Left colon (tissue), 2 donors: ENCODE measurements at places on chromosomes 2 and 18.

- DNase-seq, result no peak
These were observed 17.2 kb downstream of the CNDP1 start for GRCh38 chr18:74551452-74551851.

GRCh38 chr18:65214456-65214855, 536.4 kb upstream of the CDH7 start:
- DNase-seq, result no peak

- no peak for DNase-seq
These were observed 131.4 kb upstream of the LHCGR start for GRCh38 chr2:48886919-48887318.

GRCh38 chr2:217802876-217803652, 199.7 kb downstream of the TNS1 start:
- no peak for DNase-seq

DNA sequence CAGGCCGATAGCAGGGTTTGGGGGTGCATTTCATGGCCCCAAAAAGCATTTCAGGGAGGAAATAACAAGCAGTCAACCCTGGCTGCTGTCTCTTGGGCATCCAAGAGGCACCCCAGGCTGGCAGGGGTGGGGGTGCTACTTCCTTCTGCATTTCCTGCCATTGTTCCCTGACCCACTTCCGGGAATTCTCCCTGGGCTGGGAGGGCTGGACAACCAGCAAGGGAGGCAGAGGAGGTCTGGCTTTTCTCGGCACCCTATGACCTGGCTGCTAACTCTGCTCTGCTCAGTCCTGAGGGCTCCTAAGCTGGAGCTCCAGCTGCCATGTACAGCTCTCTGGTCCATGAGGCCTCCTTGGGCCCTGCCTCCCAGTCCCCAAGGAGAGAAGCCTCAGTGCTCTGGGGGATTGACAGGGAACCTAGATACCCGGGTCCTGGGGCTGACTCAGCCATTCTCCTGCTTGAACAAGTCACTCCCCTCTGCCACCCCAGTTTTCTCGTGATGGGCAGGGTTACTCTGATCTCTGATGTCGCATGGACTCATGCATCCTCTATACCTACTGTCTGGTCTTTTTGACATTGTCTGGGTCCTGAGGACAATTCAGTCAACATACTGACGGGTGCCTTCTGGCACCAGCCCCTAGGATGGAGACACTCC, 47.2 kb downstream of the DYSF start:
- no peak for DNase-seq

DNA sequence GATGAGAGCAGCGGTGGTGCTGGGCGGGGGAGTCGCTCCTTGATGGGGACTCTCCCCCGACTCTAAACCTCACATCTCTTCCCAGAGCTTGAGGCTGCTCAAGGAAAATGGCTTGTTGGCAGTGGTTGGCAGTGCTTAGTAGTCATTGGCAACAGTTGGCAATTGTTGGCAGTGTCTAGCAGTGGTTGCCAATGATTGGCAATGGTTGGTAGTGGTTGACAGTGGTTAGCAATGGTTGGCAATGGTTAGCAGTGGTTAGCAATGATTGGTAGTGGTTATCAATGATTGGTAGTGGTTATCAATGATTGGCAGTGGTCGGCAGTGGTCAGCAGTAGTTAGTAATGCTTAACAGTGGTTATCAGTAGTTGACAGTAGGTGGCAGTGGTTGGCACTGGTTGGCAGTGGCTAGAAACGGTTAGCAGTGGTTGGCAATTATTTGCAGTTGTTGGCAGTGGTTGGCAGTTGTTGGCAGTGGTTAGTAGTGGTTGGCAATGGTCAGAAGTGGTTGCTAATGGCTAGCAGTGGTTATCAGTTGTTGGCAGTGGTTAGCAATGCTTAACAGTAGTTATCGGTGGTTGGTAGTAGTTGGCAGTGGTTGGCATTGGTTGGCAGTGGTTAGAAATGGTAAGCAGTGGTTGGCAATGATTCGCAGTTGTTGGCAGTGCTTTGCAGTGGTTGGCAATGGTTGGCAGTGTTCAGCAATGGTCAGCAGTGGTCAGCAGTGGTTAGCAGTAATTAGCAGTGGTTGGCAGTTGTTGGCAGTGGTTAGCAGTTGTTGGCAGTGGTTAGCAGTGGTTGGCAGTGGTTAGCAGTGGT, 85.4 kb upstream of the OTOS start:
- DNase-seq, result no peak

DNA sequence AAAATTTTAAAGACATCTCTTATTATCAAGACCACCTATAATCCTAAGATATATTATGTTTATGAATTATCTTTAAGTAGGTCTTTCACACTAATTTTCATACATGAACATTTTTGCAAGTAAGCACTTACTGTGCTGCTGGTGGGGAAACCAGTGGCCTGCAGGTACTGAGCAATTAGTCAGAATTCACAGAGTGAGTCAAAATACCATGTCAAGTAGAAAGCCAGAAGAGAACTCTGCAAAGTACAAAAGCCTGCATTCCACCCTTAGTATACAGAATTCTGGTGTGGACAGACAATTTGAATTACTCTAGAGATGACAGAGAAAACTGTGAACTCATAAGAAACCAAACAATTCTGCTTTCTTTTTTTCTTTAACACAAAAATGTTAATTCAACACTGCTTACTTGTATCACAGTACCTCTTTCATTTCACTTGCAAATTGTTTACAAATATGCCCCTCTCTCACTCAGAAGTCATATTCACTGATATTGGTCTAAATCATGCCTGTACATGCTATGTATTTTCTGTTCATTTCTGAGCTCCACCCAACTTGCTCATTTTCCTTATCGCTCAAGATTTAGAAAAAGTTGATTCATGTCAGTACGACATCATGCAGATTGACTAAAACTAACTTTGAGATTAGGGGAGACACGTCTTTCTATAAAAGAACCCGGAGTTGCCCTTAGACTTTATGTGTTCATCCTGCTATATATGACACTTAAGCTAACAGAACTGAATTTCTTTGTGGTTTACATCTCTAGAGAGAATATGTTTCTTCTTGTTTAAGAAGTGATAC, 182.9 kb downstream of the IKZF2 start:
- DNase-seq, result no peak

DNA sequence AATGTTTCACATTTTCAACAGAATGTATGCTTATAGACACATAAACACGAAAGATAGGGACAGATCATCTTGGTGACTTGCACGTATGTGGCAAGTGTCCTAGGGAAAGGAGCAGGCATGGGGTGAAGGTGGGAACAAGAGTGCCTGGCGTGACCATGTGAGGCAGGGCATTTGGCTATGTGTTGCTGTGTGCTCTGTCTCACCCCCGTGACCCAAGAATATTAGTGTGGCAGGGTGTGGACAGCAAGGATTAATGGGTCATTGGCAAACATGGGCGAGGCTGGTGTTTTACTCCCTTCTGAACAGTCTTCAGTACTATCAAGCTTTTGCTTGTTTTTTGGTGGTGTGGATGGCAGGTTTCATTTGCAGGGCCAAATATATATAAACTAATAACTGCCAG, 1.3 kb upstream of the VWA3B start:
- peak; percentile 57 for DNase-seq

GRCh38 chr18:73688161-73688560, 459.5 kb downstream of the FBXO15 start:
- no peak for DNase-seq

GRCh38 chr2:136441979-136442714, 323.2 kb upstream of the THSD7B start:
- DNase-seq, result no peak

GRCh38 chr2:54047091-54047490, 68.3 kb upstream of the ACYP2 start:
- no peak for DNase-seq

- DNase-seq, result no peak
These were observed 20.8 kb downstream of the SF3B1 start for GRCh38 chr2:197414039-197414438.

DNA sequence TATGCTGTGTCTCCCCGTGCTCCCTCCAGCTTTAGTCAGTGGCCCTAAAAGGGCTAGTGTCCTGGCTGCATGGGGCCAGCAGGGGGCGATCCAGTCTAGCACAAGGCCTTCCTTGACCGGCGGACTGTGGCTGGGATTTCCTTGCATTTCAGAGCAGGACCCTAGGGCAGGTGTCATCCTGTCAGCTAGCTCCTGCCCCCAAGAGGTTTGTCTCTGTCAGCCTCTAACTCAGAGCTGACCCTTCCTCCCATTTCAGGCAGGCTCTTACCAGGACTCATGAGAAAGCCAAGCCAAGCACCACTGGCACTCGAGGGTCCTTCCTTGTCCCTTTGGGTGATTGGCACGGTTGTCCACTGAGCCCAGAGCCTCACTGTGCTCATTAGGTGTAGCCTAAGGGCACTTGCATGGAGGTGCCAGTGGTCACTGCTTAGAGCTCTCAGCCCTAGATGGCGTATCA, 140.3 kb downstream of the RPIA start:
- DNase-seq, result no peak

DNA sequence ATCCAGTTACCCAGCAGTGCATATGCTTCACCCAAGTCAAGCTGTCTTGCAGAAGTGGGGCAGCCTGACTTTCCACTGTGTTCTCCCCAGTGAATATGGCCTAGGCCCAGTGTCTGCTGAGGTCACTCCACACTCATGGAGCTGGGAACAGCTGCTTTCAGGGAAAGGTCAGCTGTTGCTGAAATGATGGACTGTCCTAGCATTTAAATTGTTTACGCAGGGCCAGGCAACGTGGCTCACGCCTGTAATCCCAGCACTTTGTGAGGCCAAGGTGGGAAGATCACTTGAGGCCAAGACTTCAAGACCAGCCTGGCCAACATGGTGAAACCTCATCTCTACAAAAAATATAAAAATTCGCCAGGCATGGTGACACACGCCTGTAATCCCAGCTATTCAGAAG, 86.5 kb downstream of the LIPG start:
- DNase-seq, result peak; percentile 37

DNA sequence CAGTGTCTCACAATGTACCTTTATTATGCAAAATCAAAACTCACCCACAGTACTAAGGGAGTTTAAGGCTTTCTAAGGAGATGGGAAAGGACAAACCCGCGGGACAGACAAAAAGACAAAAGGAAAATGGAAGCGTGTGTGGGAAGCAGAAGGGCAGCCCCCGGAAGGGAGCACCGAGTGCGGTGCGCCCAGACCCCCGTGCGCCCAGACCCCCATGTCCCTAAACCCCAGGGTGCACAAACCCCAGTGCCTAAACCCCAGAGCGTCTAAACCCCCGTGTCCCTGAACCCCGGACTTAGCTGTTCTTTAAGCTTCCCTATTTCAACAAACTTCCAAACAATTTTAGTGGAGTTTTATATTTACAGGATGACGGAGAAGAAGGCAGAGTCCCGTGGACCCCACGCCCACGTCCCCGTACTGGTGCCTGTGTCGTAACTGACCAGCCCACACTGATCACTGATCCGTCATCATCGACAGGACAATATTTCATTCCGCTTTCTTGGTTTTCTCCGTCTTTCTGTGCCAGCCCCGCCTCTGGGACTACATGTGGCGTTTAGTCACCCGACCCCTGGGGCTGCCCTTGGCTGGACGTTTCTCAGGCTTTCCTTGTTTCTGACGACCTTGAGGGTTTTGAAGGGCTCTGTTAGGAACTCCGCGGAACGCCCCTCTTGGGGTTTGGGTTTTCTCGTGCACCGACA, 76.9 kb downstream of the RTP5 start:
- DNase-seq, result no peak

GRCh38 chr2:156826341-156826933, 390.3 kb downstream of the GPD2 start:
- DNase-seq, result no peak

GRCh38 chr18:66640431-66640830, 36.5 kb upstream of the CDH19 start:
- DNase-seq, result peak; percentile 12

- no peak for DNase-seq
These were observed 22.9 kb downstream of the DARS1 start for GRCh38 chr2:135962366-135963123.

DNA sequence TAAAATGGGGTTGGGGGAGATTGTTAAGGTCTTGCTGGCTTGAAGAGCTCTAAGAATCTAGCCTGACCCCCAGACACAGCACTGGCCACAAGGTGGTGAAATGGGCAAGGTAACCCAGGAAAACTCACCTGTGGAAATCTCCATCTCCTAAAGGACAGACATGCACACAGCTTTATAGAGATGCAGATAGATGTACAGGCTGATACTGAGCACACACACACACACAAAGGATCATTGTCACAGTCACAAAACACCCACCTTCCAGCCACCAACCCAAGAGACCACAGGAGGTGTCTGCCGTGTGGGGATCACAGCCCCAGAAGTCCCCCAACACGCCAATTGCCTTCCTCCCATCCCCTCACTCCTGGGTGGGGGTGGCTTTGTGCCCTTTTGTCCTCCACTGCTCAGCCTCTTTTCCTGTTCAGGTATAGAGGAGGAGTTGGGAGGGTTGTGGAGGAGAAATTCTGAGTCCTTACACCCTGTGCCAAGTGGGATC, 3.2 kb upstream of the CYP26B1 start:
- peak; percentile 8 for DNase-seq

- DNase-seq, result no peak
These were observed 142.5 kb downstream of the CDH19 start for GRCh38 chr18:66461344-66461743.

- DNase-seq, result no peak
These were observed 510 bp downstream of the IL1RN start for GRCh38 chr2:113127646-113128570.

DNA sequence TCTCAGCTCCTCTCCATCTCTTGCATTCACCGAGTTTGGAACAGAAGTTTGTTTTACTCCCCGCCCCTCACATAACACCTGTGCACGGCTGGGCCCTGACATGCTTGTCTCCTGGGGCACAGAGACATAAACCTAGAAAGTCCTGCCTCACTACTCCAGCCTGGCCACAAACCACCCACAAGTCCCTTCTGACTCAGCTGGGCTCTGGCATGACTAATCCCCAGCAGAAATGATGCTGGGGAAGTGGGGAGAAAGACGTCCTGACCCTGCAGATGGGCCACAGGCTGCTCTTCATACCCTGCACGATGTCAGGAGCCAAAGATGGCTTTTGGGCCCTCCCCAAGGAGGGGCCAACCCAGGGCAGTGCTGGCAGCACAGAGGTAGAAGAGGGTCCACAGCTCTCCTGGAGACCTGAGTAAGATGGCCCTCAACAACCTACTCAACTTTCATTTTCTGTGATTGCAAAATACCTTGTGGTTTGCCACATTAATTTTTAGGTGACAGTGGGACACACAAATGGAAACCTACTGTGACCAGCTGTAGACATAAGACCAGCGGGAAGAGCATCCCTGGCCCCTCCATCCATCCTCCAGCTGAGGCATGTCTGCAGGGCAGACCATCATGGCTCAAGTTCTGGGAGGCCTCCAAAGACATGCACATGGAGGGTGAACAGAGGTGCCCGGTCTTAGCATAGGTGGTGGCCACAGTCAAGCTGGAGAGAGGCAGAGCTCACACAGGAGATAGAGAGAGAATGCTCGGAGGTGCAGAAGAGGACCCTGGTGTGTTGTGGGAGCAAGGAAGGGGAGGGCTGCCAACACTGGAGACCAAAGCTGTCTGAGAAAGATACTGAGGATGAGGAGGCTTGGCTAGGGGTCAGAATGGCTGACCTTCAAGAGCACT, 40.0 kb downstream of the DNMT3A start:
- no peak for DNase-seq

DNA sequence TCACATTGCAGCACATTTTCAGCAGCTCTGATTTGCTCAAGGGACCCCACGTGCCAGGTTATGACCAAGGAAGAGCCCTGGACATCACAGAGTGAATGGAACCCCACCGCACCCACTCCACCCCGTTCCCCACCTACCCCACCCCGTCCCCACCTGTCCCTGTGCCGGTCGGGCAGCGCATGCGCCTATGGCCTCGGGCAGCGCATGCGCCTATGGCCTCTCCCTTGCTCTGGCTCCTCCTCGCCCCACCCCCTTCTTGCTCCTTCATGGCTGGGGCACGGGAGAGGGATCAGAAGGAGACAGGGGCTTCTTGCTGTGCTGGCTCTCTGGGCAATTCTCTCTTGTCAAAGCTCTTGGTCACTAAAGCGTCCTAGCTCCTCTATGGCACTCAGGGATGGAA, 371.8 kb upstream of the HS6ST1 start:
- DNase-seq, result no peak
